Central memory CD4-positive, alpha-beta T cell (primary cell): ENCODE measurements at places on chromosomes 11 and 22.

DNA sequence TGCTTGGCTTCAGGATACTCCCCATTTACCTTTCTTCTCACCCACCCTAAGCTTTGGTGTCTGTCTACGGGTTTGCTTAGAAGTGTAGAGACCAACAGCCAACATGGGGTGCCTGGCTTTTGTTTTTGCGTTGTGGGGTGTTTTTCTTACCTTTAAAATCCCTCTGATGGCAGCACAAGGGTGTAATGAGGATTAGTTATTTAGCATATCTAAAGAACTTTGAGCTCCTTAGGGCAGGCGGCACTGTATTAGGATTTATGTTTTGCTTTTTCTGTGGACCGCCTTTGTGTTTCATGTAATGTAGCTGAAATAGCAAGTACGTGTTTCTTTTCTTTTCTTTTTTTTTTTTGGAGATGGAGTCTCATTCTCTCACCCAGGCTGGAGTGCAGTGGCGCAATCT is 8.9 kb downstream of the AP2A2 start:
- no peak for DNase-seq

- no peak for DNase-seq
Measured at GRCh38 chr11:28759311-28759710, 651.1 kb downstream of the METTL15 start.

DNA sequence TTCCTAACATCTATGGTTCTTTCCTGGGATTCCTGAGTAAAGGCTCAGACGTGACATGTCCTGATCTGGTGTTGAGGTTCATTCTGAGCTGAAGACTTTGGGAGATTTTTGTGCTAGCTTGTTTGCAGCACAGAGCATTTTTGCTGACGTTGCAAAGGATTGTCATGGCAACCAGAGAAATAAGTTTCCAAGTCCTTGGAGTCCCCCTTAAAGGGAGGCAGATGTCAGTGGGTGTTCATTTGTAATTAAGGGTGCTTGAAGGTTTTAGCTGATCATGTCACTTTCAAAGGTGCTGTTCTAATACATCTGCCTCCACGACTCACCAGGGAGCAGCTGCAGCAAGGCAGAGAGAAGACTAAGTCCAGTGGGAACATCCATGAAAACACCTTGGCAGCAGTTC is 5.4 kb upstream of the SYN3 start:
- DNase-seq = no peak

GRCh38 chr11:130839981-130840666 is 76.2 kb downstream of the SNX19 start:
- DNase-seq = no peak

DNA sequence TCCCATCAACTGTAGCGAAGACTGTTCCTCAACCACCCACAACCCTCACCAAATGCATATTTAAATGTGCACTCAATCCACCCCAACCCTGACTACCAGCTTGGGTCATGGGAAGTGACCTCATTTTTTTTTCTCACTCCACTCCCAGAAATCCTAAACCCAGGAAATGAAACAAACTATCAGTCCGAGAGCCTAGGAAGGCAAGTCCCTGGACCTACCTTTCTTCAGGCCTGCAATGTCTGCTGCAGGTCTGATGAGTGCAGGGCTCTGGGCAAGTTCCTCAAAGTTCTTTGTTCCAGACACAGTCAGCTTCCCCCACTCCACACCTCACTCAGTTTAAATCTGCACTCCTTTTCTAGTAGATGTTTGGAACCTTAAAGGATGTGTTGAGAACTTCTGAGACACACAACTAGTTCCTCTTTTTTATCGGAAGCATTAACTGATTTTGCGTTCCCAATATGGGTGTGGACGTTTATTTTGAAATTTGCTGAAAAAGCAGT is at the start of gene MS4A4E:
Gene MS4A4E, minus strand, starts transcription at position 398 of the 500 bp plus-strand sequence. CDS start 13,082 bp downstream, outside the sequence.
- no peak for DNase-seq

DNA sequence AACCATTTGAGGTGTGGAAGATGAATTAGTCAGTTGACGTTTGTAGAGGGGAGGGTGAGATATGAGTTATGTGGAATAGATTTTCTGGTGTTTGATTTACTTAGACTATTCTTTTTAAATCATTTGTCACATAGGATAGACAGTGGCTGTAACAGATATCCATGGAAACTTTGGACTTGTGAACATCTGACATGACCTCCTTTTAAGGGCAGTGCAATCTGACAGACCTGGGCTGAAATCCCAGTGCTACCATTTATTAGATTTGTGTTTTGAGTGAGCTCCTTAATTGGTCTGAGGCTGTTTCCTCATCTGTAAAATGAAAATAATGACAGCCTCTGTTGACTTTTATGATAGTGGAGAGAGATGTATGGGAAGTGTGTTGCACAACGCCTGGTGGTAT is 159.9 kb downstream of the TEAD1 start:
- no peak for DNase-seq

DNA sequence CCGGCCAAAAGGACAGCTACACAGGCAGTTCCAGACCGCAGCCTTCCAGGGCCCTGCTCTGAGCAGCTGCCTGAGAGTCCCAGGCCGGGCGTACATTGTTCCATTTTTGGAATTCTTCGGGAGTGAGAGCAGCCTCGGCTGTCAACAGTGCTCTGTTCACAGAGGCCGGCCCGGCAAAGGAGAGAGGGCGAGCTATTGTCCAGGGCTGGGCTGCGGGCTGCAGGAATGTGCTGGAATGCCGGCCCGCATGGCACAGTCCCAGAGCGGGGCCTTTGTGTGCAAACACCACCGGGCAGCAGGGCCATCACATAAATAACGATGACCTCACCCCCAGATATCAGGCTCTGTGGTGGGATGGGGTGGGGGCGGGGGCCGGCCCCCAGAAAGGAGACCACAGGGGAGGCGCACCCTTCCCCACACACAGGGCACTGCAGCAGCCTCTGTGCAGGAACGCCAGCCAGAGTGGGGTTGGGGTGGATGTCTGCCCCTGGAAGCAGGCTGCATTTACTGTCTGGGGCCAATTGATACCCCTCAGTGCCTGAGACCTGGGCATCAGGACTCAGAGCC is 15.8 kb downstream of the LINC01488 start:
- no peak for DNase-seq

- peak; percentile 35 for DNase-seq
Measured at GRCh38 chr11:46237248-46238077, 40.0 kb upstream of the CREB3L1 start.

DNA sequence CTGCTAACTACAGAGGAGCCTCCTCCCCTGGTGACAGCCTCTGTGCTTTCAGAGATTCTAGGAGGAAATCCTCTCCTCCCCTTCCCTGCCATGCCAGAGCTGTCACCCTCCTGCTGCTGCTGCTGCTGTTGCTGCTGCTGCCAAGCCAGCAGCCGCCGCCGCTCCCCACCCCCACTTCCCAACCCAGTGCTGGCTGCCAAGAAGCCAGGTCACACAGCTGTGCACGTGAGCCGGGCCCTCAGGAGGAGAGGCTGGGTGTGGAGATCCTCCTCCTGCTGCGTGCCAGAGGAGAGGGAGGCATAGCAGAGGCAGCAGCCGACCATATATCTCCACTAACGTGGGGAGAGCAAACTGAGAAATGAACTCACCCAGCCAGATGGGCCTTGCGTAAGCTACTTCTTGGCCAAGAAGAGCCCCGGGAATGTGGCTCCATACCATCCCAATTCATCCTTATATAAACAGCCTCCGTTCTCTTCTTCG is 12.4 kb downstream of the CRY2 start:
- no peak for DNase-seq

DNA sequence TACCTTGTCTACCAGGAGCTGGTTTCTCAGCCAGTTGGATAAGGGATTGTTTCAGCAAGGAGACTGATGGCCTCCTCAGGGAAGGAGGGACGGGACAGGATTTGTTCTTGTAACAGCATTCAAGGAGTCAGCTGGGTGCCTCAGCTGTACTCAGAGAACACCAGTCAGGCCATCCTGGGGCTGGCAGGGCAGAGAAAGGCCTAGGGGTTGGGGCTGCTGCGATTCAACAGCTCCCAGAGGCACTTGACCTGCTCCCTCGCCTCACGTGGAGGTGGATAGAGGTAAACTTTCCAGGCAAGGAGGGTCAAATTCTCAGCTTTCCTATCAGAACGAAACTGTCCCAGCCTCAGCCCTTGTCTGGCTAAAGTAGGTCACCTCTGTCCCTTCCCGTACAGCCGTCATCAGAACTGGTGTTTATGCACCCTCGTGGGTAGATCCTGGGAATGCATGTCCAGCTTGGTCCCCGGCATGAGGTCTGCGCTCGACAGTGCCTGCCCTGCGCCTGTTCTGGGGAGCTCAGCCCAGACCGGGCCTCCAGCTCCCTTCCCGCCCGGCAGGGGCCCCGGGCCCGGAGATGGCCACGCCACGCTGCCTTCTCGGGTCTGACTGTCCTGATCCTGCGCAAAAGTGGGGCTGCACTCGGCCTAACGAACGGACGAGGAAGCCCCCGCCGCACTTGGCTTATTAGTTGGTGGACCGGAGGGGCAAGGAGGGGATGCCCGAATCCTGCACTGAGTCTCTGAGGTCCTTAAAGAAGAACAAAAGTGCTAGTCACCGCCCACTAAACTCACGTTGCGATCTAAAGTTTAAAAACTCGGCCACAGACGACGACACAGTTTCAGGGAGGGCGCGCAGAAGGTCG is 762 bp upstream of the CCDC134 start:
- no peak for DNase-seq

GRCh38 chr11:8584082-8584481 is 9.9 kb downstream of the STK33 start:
- no peak for DNase-seq

- peak; percentile 63 for DNase-seq
Measured at GRCh38 chr11:67024410-67024809, 1.5 kb downstream of the SYT12 start.

DNA sequence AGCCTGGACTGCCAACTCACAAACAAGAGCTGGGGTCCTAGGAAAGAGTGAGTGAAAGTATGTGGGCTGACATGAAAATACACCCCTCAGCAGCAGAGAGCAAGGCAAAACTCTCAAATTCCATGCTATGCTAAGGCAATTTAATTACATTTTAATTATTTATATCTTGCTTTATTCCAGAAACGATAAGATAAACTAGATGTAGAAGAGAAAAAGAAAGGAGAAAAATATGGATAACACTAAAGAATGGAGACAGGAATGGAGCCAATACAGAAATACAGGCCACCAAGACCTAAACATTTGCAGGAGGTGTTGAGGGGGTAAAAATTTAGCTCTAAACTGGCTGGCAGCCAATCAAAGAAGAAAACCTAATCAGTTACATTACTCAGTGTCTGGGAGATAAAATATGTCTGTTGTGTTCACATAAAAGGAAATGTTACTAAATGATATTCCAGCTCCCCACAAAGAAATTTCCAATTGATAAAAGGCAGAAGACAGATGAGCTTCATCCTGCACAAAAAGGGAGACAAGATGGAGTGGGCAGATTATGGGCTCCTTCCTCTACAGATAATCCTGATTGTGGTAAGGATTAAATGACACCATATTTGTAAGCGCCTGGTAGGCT is 223.5 kb upstream of the BLID start:
- DNase-seq = no peak

- DNase-seq = no peak
Measured at GRCh38 chr11:116910378-116910777, 73.0 kb upstream of the APOA1 start.

GRCh38 chr22:30209642-30210041 is 36.9 kb downstream of the LIF start:
- no peak for DNase-seq

DNA sequence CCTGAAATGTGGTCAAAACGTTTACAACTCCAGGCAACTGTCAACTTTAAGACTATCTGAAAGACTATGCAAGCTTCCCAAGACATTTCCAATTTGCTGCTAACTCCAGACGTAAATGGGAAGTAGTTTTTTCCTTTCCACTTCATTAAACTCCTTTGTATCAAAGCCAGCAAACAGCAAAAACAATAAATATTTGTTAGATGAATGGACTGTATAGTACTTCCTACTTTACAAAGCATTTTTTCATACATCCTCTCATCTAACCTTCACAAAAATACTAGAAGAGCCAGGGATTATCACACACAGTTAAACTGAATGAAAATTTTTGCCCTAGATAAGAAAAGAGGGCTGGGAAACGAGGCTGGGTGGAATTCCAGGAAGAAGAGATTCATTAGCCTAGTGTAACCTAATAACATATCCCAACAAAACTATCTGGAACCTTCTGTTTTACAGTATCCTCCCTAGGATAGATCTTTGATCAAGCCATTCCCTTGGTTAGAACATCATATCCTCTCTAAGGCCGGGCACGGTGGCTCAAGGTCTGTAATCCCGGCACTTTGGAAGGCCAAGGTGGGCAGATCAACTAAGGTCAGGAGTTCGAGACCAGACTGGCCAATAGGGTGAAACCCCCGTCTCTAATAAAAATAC is 10.4 kb downstream of the NUP98 start:
- DNase-seq = no peak

- DNase-seq = no peak
Measured at GRCh38 chr11:128231845-128232410, 355.4 kb downstream of the ETS1 start.

DNA sequence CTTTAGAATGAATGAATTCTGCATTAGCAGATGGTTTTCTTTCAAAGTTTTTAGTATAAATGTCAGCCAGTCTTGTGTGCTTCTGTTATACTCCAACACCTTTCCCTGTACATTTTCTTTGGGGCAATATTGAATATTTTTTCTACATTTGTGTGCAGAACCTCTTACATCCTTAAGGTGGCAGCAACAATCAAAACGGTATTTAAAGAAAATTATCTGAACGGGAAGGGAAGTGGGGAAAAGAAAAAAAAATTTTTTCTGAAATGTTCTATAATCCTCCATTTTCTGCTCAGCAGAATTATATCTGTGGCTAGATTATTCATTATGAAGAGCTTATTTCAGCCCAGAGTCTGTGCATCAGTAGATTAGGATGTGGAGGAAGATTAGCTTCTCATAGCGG is 347.3 kb upstream of the RAG2 start:
- no peak for DNase-seq
